ENCODE measurements at places on chromosomes 6 and 20. TPM values are rescaled to one million over a fixed set of nuclear protein-coding genes. Genes with fewer than 3 reads are reported as not detected.

- DNase-seq: no peak
Measured at GRCh38 chr6:27891320-27891875, 20.8 kb downstream of the OR2B2 start.

The CST7 gene
- 115 TPM for total RNA-seq

The SRMS gene
- not detected for total RNA-seq

- DNase-seq: no peak
Measured at GRCh38 chr6:72869621-72870020, 247.8 kb downstream of the KCNQ5 start.

DNA sequence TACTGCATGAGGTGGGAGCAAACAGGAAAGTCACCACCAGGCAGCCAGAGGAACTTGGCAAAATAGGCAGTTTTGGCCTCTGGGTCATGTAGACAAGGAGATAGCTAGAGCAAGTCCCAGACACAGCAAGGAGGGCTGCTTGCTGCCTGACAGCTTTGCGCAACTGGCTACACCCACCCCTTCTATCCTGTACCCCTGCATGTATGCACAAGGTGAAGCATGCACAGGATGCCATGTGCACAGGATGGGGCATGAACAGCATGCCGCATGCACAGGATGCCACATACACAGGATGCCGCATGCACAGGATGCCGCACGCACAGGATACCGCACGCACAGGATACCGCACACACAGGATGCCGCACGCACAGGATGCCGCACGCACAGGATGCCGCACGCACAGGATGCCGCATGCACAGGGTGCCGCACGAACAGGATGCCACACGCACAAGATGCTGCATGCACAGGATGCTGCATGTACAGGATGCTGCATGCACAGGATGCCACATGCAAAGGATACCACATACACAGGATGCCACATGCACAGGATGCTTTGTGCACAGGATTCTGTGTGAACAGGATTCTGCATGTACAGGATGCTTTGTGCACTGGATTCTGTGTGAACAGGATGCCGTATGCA is 104.9 kb upstream of the IYD start:
- peak; percentile 24 for DNase-seq

GRCh38 chr6:123640567-123641187 is 3.9 kb upstream of the TRDN start:
- no peak for DNase-seq

The GTPBP2 gene
- total RNA-seq: 78.4 TPM

GRCh38 chr6:73556836-73557235 is 36.0 kb upstream of the EEF1A1 start:
- no peak for DNase-seq

GRCh38 chr20:53623454-53624211 is 30.0 kb upstream of the ZNF217 start:
- peak; percentile 32 for DNase-seq

The TMEM242 gene
- 11.9 TPM for total RNA-seq

The SMPD2 gene
- total RNA-seq: 17.5 TPM

The ARMH2 gene
- not detected for total RNA-seq

GRCh38 chr6:113442040-113442439 is 415.1 kb upstream of the MARCKS start:
- no peak for DNase-seq

DNA sequence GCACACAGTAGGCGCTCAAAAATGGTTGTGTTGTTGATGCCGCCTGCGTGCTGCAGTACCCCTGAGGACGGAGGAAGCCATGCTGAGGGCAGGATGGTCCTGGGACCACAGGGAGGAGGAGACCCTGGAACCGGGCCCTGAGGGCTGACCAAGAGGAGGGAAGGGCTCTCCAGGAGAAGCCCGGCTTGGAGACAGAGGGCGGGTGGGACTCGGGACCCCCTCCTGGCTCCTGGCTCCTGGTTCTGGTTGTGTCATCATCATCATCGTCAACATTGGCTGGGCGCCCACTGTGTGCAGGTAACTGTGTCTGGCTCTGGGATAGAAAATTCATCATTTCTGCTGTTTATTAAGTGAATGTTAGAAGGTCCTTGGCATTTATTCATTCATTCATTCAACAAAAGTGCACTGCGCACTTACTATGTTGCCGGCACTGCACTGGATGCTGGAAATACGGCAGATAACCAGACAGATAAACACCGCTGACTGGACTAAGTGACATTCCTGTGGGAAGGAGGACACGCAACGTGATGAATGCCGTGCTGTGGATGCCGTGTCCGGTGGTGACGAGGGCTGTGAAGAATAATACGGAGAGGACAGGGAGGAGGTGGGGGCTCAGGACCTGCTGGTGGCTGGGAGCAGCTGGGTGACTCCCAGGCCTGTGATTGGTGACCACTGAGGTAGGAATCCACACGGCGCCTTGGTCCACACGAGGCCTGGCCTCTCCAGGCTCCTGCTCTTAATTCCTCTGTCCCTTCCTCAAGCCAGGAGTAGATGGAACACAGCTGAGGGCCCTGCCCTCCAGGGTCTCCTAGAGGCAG is 35.3 kb downstream of the SPDEF start:
- DNase-seq: no peak

DNA sequence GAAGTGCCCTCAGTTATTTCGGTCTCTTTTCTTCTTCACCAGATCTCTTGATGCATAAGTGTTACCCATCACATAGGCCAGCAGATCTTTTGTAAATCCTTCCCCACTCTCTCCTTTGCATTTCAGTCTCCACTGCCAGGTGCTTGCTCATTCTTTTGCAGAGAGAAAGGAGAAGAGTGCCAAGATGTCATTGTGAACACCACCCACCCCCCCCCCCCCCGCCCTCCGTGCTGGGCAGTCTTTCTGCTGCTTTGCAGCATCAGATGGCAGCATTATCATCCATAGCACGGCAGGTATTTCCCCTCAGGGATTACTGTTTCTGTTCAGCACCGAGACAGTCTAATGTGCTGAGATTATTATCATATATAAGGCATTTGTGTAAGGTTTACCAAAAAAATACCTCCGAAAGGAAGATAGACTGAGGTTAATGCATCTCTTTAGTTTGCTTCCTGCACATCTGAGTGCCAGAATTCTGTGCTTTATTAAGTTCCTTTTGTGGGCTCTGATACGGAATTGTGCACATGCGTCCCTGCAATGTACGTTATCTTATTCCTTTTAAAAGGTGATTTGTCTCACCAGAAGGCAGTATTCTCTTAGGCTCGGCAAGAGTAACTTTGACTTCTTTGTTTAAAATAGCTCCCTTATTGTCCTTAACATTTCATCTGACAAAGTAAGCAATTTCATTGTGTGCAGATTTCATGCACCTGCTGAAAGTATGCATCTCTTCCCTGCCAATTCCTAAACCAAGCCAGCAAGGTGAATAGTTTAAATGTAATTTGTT is 128.8 kb downstream of the PHACTR1 start:
- DNase-seq: no peak

- DNase-seq: no peak
Measured at GRCh38 chr20:58107533-58107932, 120.9 kb downstream of the ANKRD60 start.

GRCh38 chr20:916125-916799 is at the start of gene ANGPT4:
TSS of gene ANGPT4 (minus strand) at chr20:916334. CDS start at chr20:916214, 120 bp downstream.
- DNase-seq: no peak

DNA sequence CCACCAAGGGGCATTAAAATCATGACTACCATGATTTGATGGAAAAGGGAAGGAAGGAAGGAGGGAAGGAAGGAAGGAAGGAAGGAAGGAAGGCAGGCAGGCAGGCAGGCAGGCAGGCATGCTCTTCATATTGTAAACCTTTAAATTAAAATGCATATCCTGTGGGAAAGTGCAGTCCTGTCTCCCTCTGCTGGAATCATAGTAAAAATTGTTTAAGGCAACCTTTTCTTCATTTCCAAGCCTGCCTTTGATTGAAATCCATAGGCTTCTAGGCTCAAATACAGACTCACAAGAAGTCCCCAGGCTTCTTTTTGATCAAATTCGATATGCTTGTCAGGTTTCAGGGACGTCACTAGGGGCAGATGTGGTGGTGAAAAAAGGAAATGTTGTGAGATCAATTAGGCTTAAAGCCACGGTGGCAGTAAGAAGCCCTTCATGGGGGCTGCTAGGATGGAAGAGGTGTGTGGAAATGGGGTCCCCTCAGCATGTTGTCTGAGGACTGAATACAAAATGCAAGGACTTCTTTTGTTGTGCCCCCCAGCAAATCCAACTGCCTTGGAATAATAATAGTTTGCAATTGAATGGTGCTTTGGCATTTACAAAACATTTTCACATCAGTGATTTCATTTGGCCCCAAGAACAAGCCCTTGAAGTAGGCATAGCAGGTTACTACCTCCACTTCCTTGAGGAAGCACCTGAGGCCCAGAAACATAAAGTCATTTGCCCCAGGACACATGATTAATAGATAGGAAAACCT is 25.6 kb upstream of the GABRR1 start:
- DNase-seq: no peak

DNA sequence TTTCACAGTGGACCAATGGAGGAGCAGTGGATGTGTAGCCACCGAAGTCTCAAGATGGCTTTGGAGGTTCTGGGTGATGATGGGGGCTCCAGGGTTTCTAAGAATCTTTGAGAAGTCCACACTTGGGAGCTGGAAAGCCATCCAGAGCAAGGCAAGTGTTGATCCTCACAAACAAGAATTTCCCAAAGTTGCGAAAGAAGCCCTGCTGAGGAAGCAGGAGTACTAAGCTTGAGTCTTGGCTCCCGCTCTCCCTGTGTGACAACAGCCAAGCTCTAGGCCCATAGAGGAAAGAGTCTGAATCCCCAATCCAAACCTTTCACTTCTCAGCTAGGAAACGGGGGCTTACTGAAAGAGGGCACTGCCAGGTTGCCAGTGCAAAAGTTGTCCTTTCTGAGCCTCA is 106.0 kb downstream of the EDN3 start:
- no peak for DNase-seq

DNA sequence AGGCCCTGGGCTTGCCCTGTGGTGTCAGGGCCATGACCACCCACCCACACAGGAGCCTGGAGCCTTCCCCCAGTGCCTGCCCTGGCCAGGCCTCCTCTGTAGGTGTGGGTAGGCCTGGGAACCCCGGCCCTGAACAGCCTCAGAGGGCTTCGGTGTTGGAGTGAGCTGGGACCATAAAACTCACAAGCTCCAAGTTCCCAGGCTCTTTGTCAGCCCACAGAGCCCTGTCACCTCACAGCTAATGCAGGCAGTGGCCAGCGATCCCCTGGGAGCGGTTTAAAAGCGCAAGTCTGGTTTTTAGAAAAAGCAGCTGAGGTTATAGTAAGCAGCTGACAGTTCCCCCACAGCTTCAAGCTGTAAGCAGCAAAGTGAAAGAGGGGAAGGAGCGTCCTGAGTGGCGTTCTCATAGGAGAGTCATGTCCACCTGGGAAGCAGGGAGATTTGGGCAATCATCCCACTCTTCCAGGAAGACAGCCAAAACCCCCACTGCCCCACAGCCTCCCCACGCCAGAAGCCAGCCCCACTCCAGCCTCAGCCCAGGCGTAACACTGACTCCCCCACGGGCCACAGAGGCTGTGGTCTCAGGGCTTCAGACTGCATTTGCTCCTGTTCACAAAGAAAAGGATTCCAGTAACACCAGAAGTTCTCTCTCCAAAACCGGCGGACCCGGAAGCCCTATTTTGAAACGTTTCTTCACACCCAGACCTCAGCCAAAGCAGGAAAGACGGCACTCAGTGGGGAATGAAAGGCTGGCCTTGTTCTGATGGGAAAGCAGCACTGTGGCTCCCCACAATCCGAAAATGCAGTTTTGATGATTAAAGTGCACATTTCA is 34.3 kb upstream of the FOXC1 start:
- DNase-seq: no peak

- DNase-seq: peak; percentile 61
Measured at GRCh38 chr20:37192137-37192854, 12.9 kb upstream of the MROH8 start.

The SNAP25 gene
- total RNA-seq: 14.2 TPM

GRCh38 chr6:137099689-137100403 is 55.1 kb upstream of the IL20RA start:
- no peak for DNase-seq

- no peak for DNase-seq
Measured at GRCh38 chr6:129657483-129657882, 52.5 kb downstream of the ARHGAP18 start.

DNA sequence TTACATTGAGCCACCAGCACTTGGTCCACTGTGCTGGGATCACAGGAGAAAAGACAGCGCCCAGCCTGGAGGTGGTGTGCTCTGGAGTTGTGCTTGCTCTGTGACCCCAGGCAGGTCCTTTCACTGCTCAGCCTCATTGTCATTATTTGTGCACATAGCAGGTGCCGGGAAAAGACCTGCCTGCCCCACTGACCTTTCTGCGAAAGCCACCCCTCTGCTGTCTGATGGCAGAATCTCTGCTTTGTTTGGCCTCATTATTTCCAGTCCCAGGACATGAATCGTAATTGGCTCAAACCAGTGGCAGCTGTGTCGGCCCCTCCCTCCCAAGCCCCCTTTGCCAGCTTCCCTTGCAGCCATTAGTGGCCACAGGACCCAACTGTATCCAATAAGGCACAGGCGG is 185.2 kb upstream of the UST start:
- DNase-seq: no peak

GRCh38 chr6:111709615-111710398 is 104.1 kb upstream of the TRAF3IP2 start:
- DNase-seq: peak; percentile 43

DNA sequence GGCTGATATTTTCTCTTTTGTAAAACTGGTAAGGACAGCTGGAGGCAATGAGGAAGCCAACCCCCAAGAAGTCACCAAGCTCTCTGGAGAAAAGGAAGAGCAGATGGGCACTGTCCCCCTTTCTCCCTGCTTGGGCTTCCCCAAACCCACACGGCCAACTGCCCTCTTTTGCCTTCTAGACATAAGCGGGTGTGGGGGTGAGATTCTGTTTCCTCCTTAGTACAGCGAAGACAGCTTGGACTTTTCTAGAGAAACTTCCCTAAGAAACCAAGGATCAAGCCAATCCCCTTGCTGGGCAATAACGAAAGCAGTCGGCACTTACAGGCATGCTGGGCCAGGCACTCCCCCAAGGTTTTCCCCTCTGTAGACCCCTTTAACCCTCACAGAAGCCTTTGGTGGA is 110.3 kb downstream of the CDC5L start:
- DNase-seq: no peak

DNA sequence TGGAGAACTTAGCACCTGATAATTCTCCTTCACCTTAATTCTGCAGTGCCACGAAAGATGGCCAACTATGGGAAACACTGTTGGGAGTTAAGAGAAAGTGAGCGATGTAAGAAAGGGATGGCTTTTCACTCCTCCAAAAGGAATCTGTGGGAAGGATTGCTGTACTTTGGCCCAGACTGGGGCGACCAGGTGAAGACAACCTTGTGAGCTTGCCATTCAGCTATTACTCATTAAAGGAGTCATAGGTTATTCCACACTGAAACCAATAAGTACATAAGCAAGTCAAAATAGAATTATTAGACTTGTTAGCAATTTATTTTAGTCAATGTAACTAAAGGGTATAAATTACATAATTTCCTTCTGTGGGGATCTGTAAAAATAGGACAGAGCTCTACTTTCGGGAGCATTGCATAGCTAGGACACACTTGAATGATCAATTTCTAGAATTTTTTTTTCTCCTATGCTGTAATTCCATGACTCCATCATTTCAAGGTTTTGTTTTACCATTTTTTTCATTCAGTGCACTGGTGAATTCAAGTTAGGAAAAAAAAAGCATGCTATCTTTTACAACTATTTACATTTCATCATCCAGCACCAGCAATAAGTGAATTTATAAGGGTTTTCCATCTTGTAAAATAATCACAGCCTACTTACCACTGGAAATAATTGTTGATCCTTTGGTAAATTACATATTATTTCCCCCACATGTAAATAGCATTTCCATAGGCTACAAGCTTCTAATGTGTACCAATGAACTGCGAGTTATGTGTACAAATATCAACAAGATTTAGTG is 231.7 kb downstream of the SIM1 start:
- no peak for DNase-seq

- DNase-seq: no peak
Measured at GRCh38 chr20:39660226-39660625, 698.1 kb downstream of the DHX35 start.
